ENCODE measurements at places on chromosomes 1 and 21.

- no peak for DNase-seq
These were observed 29.0 kb downstream of the STUM start for GRCh38 chr1:226577401-226578180.

DNA sequence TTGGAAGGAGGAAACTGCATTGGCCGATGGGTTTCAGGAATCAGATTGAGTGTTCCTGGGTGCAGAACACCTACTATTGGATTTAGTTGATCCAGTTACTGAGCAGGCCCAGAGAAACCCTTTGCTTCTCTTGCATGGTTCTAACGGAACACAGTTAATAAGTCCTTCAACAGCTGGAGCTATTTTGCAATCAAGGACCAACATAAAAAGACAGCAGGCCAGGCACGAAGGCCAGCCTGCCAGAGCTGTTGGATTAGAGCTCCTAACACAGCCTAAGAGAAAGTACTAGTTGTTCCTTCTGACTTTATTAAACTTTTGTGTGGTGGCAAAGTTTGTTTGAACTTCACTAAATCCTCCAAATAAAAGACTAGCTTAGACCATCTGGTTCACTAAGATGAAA lies 148.0 kb upstream of the LMO4 start:
- DNase-seq, result no peak

GRCh38 chr1:89429062-89429461 lies 65.2 kb downstream of the GBP6 start:
- no peak for DNase-seq

GRCh38 chr21:42790520-42791065 lies 88.7 kb downstream of the WDR4 start:
- no peak for DNase-seq

- no peak for DNase-seq
These were observed 49.0 kb downstream of the TPR start for GRCh38 chr1:186326009-186326408.

- no peak for DNase-seq
These were observed 760 bp downstream of the PEX14 start for GRCh38 chr1:10475510-10475909.

GRCh38 chr1:117681093-117681900 lies 75.4 kb downstream of the TENT5C start:
- no peak for DNase-seq

DNA sequence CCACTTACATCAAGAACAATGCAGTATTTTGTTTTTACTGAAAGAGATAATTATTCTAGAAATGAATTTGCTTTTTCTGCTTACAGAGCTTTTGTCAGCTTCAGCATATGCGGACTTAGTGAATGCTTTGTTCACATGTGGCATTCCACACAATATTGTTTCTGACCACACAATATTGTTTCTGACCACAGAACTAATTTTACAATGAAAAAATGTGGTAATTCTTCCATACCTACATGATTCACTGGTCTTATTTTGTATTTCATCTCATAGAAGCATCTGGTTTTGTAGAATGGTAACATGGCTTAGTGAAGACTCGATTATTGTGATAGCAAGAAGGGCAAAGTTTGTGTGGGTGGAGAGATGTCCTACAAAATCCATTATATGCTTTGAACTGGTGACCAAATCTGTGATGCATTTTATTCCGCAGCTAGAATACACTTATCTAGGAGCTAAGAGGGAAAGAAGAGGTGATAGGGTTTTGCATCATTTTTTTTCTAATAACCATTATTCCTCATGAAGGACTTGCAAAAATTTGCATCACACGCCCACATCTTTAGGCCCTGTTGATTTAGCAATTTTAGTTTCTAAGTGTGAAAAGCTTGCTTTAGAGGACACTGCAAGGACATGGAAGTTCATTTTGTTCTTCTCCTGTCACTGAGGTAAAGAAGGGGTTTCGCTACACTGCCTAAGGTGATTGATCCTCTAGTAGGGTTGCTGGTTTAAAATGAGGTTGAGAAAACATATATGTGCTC lies 75.3 kb downstream of the HLX start:
- DNase-seq, result no peak

DNA sequence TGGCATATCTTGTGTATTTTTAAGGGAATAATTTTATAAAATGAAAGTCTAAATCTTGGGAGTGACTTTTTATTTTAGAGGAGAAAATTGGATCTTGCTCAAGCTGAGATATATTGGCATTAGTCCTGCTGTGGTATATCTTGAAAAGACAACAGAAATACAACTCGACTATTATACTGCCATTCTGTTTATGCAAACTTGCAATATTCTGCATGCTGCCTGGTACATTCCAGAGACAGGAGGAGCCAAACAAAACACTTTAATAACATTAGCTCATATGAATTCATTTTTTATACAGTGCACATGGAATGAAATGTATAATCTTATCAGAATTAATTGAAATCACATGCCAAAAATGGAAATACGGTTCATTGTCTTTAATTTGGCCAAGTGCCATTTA lies 176.0 kb upstream of the NRIP1 start:
- DNase-seq, result no peak

DNA sequence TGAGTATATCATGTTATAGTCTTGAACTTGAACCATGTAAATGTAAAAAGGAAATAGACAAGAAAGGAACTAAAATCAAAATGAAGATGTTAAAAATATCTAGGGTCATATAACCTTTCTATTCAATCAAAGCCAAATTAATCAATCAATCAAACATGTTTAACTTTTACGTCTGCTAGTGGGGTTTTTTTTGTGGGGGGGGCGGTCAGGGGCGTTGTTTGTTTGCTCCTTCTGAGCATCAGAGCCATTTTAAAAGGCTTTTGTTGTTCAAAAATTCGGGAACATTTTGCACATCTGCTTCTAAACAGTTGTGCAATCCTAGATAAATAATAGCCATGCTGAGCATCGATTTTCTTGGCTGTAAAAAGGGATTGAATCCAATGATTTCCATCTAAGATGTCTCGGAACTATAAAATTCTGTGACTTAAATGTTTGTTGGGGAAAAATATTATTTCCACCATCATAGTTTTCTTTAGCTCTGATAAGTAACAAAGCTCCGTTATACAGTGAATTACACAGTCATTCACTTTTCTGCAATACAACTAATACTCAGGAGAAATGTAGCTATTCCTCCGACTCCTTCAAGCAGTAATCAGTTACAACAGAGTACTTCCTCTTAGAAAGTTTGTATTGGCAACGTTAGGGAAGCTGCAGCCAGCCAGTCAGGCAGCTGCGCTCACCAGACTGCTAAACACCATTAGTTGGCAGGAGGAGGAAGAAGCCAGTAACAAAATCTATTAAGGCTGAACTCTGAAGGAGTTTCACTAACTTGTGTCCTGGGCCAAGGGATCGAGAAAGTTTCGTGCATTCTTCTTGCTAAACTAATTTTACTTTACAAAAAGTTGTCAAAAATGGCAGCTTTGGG lies 2.2 kb downstream of the SPATA6 start:
- peak; percentile 37 for DNase-seq

GRCh38 chr1:107250169-107250568 lies 109.3 kb downstream of the NTNG1 start:
- DNase-seq, result peak; percentile 24

GRCh38 chr1:184625271-184625670 lies 129.4 kb downstream of the EDEM3 start:
- no peak for DNase-seq

- DNase-seq, result no peak
These were observed 34.8 kb upstream of the ADARB1 start for GRCh38 chr21:45039317-45040156.

- no peak for DNase-seq
These were observed 89.5 kb upstream of the C1orf21 start for GRCh38 chr1:184297244-184297750.

DNA sequence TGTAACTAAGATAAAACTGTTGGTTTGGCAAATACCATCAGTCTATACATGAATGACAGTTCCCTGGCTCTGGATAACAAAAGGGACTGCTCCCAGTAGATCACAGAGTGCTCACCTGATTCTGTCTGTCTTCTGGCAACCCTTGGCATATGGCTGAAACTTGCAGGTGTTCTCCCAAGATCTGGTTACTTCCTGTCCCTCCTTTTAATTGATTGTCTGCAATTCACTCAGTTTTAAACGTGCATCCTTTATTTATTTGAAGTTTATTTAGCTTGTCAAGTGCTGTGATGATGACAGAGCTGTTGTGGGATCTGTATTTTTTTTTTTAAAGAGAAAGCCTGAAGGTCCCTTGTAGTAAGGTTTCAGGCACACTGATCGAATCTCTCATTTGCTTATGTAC lies 3.4 kb downstream of the KCNA3 start:
- no peak for DNase-seq

GRCh38 chr1:22530715-22531114 lies 32.6 kb upstream of the EPHA8 start:
- DNase-seq, result no peak

GRCh38 chr21:46248422-46248782 lies 19.8 kb upstream of the LSS start:
- DNase-seq, result no peak

GRCh38 chr1:208569181-208569580 lies 325.0 kb upstream of the PLXNA2 start:
- no peak for DNase-seq

GRCh38 chr1:100556925-100557605 lies 19.1 kb downstream of the GPR88 start:
- no peak for DNase-seq

DNA sequence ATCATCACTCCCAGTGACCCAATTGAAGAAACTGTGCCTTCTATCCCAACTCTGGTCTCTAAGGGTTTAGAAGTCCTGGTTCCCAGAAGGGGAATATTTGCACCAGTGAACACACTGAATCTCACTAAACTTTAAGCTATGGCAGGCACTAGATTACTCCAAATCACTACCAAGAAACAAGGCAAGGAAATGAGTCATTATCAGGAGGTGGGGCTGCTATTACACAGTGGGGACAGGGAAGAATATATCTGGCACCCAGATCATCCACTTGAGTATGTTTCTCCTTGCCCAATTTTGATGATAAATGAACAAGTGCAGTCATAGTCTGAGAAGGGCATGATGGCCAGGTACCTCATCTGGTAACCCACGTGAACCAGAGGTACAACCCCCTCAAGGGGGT lies 7.0 kb downstream of the MRPL9 start:
- no peak for DNase-seq

GRCh38 chr1:58902830-58903513 lies 119.1 kb upstream of the JUN start:
- peak; percentile 24 for DNase-seq

- no peak for DNase-seq
These were observed 154.6 kb downstream of the PLPPR5 start for GRCh38 chr1:98849969-98850636.

DNA sequence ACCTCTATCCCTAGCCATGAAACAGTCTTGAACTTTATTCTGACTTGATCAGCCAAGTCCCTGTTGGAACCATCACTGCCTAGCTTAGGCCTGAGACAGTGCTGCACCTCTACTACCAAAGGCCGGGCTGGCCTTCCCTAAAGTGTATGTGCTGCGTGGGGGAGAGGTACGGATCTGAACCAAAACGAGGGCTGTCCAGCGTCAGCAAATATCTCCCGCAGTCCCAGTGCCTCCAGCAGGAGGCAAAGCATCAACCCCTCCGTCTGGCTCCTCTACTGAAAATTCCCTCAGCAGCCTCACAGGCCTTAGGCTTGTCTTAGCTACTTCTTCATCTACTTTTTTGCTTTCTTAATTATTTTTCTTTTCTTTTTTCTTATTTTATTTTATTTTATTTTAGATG lies 33.3 kb upstream of the KIF26B start:
- DNase-seq, result no peak

DNA sequence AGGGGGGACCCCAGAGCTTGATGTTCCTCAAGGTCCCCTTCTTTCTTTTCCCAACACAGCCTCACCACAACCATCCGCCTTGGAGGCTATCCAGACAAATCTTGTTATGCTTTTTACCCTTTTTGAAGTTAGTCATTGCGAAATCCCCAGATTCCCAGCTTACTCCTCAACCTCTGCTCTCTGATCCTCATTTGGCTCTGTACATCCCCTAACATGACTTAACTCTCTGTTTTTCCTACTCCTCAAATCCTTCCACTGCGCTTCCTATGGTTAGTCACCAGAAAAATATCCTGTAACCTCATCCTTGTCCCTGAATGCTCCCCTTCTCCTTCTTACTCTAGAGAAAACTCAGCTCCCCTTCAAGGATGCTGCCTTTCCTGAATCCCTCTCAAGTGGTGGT lies 189.1 kb upstream of the POU3F1 start:
- DNase-seq, result no peak

GRCh38 chr21:38664315-38664714 lies 141.4 kb upstream of the ETS2 start:
- DNase-seq, result no peak

GRCh38 chr1:36669262-36669661 lies 186.5 kb upstream of the CSF3R start:
- DNase-seq, result no peak

GRCh38 chr1:17438318-17439249 lies 893 bp downstream of the RCC2 start:
- DNase-seq, result peak; percentile 5

- DNase-seq, result no peak
These were observed 10.1 kb downstream of the MATN1 start for GRCh38 chr1:30713311-30713710.

DNA sequence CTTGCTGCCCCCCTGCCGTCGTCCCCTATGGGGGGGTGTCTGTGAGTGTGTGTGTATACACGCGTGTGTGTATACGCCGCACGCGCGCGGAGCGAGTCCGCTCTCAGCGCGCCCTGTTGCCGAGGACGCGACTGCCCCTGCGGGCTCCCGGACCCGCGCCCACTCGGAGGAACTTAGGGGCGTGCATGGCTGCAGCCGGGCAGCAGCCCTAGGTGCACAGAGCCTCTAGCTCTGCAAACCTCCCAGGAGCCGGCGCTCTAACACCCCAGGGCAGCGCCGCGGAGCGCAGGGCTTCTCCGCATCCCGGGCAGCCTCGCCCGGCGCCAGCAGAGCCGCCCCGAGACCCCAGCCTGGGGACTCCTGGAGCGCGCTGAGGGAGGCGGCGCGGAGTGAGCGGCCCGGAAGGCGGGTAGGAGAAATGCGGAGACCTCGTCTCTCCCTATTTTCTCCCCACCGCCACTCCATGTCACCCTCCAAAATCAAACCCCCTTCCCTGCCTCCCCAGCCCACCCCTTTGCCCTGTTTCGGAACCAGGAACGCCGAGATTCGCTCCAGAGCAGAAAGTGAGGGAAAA lies 574 bp downstream of the ITPKB start:
- DNase-seq, result no peak

DNA sequence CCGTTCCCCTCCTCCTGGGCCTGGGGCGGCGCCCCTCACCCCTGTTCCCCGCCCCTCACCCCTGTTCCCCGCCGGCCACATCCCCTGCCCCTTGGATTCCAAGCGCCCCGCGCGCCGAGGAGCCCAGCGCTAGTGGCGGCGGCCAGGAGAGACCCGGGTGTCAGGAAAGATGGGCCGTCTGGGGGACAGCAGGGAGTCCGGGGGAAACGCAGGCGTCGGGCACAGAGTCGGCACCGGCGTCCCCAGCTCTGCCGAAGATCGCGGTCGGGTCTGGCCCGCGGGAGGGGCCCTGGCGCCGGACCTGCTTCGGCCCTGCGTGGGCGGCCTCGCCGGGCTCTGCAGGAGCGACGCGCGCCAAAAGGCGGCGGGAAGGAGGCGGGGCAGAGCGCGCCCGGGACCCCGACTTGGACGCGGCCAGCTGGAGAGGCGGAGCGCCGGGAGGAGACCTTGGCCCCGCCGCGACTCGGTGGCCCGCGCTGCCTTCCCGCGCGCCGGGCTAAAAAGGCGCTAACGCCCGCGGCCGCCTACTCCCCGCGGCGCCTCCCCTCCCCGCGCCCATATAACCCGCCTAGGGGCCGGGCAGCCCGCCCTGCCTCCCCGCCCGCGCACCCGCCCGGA lies at the start of gene TP73:
TSS of gene TP73 (plus strand) at position 587 of the 618 bp plus-strand sequence. CDS start 29,850 bp downstream, outside the sequence.
- DNase-seq, result no peak

Measured in NCI-H774 (cell line).